NCI-H2081 (cell line): ENCODE measurements at places on chromosomes 2 and 18.

DNA sequence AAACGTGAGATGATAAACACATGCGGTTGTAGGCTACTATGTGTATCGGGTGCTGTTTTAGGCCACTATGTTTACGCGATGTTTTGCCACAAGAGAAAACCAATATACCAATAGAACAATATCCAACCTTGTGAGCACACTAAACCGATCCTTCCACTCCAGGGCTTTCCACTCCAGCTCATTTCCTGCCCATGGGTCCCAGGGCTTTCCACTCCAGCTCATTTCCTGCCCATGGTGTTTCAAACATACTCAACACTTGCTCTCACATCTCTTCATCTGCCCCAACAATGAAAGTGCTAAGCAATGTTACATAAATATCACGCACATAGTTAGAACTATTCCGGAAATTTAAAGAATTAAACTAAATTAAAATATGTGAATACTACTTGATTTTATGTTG is 80.0 kb downstream of the EPB41L3 start:
- no peak for DNase-seq

DNA sequence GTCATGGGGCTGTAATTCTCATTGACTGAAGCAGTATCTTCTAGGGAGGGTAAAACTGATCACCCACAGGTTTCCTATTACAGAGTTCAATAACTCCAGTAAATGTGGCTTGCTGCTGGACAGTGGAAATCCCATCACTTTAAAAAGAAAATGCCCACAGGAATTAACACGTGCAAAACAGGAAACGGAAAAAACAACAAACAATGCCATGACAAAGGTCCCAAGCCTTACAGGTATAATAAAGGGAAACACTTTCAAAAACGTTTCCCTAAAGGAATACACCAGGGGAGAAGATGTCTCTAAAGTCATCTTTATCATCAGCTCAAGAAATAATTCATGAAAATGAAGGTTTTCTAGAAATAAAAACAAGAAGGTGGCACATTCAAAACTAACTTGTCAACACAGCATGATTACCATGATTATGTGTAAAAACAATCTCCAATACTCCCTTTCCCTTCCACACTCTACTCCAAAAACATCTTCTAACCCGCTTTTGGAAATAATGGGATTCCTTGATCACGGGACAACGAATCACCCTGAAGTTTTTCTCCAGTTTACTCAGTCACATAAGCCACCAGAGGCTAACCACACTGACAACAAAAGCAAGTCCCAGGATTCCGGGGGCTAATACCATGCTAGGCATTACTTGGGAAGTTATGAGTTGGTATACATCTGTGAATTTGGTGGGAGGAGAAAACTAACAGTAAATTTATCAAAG is 167.9 kb downstream of the TCF4 start:
- no peak for DNase-seq

GRCh38 chr2:46323730-46324129 is 26.5 kb downstream of the EPAS1 start:
- no peak for DNase-seq

DNA sequence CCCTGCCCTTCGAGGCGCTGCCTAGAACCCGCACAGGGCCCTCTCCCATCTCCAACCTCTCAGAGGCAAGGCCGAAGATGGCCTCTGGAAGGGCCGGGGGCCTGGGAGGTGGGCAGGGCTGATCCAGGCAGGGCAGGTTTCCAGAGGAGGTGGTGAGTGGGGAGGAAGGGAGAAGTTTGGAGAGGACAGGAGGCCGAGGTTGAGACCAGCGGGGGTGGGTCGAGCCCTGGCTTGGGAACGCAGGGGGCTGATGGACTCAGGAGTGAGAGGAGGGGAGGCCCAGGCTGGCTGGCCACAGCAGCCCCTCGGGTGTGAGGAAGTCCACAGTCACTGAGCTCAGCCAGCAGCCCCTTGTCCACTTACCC is 10.5 kb downstream of the CAPN10 start:
- DNase-seq: no peak

GRCh38 chr18:62402342-62402948 is 77.3 kb downstream of the TNFRSF11A start:
- no peak for DNase-seq

DNA sequence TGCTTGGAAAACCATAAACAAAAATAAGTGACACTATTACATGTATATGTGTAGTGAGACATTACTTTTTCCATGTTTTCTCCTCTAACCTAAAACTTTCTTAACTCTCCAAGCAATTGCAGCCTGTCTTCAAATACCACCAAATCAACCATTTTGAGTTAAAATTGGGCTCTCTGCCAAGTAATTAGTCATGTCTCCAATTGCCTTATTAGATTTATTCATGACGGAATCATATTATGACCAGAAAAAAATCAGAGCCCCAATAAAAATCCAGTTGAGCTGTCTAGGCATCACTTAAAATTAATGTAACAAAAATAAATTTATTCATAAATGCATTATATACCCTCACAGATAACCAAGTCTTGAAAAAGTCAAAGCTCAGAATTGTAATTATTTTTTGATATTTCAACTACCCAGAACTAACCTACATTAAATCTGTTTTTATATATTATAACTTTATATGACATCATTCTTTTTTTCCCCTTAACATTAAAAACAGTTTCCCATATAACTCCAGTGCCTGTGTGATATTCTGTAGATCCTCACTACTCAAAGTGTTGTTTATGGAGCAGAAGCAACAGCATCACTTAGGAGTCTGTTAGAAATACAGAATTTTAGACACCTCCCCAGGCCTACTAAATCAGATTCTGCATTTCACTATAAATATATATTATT is 157.0 kb downstream of the ERBB4 start:
- no peak for DNase-seq
